ENCODE measurements at places on chromosomes 13 and 19. TPM values are rescaled to one million over a fixed set of nuclear protein-coding genes. Genes with fewer than 3 reads are reported as not detected.

Gene SLC10A2
- not detected for total RNA-seq

Gene CDX2
- total RNA-seq, result not detected

Gene GJB6
- total RNA-seq, result not detected

Gene KIR2DL1
- not detected for total RNA-seq

Gene ACER1
- total RNA-seq, result not detected

Gene PGLYRP2
- not detected for total RNA-seq

Gene VSTM2B
- not detected for total RNA-seq

Gene NLRP11
- total RNA-seq, result not detected

Gene ZNF555
- 5.5 TPM for total RNA-seq

Gene ACTMAP
- 0.53 TPM for total RNA-seq

Gene CRLF1
- total RNA-seq, result 437 TPM

Gene IL4I1
- 0.13 TPM for total RNA-seq

Gene ATP4B
- total RNA-seq, result not detected

Gene TDRD12
- 0.25 TPM for total RNA-seq

Gene CCL25
- total RNA-seq, result not detected

Gene CYP4F8
- not detected for total RNA-seq

Gene ZNF701
- 11.8 TPM for total RNA-seq

Gene ZNF471
- total RNA-seq, result 4.4 TPM

Gene KRTDAP
- total RNA-seq, result not detected

Gene ZNF723
- total RNA-seq, result not detected

Gene SULT2A1
- total RNA-seq, result not detected

Gene PSMC4
- 91.5 TPM for total RNA-seq

Gene TEX101
- not detected for total RNA-seq

Gene TPGS1
- total RNA-seq, result 25.5 TPM

Gene COX7A1
- total RNA-seq, result 79.4 TPM

Gene PLVAP
- total RNA-seq, result 0.92 TPM

Gene VRK3
- 19.8 TPM for total RNA-seq

Gene SHC2
- total RNA-seq, result 0.13 TPM

Gene C19orf85
- not detected for total RNA-seq

Gene FBXO27
- total RNA-seq, result 1.2 TPM

Gene TSHZ3
- 4.2 TPM for total RNA-seq

Gene ZNF699
- 6.3 TPM for total RNA-seq

Gene GAPDHS
- total RNA-seq, result not detected

Gene ARHGAP33
- total RNA-seq, result 2.9 TPM

Gene APOC4
- not detected for total RNA-seq

Gene RDH8
- not detected for total RNA-seq

Gene CLEC4M
- not detected for total RNA-seq

Gene GFY
- total RNA-seq, result not detected

Gene KIR3DL2
- not detected for total RNA-seq

Gene PLPP2
- 0.53 TPM for total RNA-seq

Gene ZNF492
- 0.53 TPM for total RNA-seq

Gene MAMSTR
- total RNA-seq, result 0.53 TPM

Gene CATSPERD
- total RNA-seq, result not detected

Gene GRK1
- not detected for total RNA-seq

Measured in aortic smooth muscle cell (primary cell).